ENCODE measurements at places on chromosomes 3 and 15.

- no peak for DNase-seq
Measured at GRCh38 chr15:87031540-87032230, 952.0 kb downstream of the AGBL1 start.

- no peak for DNase-seq
Measured at GRCh38 chr3:191138937-191139336, 60.1 kb upstream of the OSTN start.

GRCh38 chr3:134364061-134364935, 9.9 kb downstream of the AMOTL2 start:
- no peak for DNase-seq

DNA sequence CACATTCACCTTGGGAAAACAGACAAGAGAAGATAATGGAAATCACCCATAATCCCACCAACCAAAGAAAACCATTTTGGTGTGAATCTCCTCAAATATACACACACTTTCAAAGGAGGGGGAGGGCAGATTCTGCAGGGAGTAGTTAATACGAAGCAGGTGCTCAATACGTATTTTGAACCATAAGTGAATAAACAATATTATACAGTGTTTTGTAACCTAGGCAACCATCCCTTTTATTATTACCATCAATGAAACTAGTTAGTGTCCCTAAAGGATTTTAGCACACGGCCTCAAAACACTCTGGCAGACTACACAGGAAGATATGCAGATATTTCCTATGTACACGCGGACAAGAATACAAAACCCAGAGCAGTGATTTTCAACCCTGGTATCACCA, 6.1 kb downstream of the OSBPL10 start:
- no peak for DNase-seq

DNA sequence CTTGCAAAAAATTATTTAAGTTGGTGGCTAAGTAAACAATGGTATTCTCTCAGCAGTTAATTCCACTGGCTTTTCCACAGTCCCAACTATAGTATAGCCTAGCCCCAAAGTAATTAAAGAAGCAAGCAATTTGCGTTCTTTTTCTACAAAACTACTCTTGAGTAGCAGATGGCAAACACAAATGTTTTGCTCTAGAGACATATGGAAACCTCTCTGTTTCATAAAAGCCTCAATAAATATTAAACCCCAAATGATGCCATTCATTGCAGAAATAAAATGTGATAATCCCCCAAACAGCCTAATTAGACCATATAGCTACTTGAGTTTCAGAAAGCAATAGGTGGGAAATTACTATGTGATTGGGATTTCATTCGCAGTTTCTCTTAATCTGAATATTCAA, 8.7 kb upstream of the RAB8B start:
- no peak for DNase-seq

- DNase-seq = no peak
Measured at GRCh38 chr15:38308797-38309196, 56.2 kb downstream of the SPRED1 start.

GRCh38 chr15:86863226-86863915, 783.7 kb downstream of the AGBL1 start:
- no peak for DNase-seq

GRCh38 chr15:101702077-101702476, 22.2 kb downstream of the TARS3 start:
- DNase-seq = no peak

- no peak for DNase-seq
Measured at GRCh38 chr3:37024820-37025405, 31.6 kb downstream of the MLH1 start.

GRCh38 chr15:37130356-37130755, 30.0 kb upstream of the MEIS2 start:
- DNase-seq = no peak

DNA sequence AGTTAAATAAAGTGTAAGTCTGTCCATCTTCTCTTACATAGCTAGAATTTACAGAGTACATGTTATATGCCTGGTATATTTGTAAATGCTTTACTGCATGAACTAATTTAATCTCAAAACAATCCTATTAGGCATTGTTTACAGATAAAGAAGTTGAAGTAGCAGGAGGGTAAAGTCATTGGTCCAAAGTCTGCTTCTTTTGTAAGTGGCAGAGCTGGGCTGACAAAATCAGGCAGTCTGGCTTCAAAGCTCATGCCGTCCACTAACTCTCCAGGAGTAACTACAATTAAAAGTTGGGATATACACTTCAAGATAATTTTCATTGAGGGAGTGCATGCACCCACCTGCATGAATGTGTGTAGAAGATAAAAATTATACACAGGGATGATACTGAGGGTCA, 27.3 kb downstream of the VGLL3 start:
- DNase-seq = no peak

- no peak for DNase-seq
Measured at GRCh38 chr3:121490161-121490560, 55.6 kb downstream of the POLQ start.

DNA sequence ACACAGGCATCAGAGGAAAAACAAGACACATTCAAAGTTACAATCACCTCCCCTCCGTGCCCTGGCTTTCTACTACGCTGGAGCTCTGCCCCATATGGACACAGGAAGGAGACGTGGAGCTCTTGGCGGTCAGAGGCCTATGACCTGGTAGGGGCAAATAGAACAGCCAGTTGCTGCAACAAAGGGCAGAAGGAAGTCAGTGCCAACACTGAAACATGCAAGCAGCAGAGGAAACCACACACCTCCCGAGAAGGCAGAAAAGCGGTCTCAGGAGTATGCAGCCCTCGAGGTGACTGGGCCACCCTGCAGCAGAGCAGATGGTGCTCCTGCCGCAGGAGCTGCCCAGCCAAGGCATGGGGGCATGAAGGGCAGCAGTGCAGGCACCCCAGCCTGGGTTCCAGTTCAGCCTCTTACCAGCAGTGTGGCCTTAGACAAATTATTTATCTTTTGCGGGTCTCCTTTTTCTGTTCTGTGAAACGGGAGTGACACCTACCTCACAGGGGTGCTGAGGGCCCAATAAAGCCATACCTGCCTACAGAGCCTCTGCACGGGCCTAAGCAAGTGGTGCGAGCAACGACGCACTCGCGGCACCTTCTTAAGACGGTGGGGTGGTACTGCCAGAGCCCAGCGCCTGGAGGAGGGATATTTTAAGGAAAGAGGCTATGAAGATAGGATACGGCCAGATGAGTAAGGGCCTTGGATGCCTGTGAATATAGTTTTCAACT, 8.6 kb downstream of the ZXDC start:
- no peak for DNase-seq
